NCI-H1436 treated with DMSO at 0.1 percent for 48 hours (cell line): ENCODE measurements at places on chromosomes 4 and X.
A peak's percentile ranks its signal among the peaks of the same experiment; 100 is the strongest.

- no peak for DNase-seq
These were observed 63.4 kb downstream of the DCUN1D4 start for GRCh38 chr4:51906167-51906958.

DNA sequence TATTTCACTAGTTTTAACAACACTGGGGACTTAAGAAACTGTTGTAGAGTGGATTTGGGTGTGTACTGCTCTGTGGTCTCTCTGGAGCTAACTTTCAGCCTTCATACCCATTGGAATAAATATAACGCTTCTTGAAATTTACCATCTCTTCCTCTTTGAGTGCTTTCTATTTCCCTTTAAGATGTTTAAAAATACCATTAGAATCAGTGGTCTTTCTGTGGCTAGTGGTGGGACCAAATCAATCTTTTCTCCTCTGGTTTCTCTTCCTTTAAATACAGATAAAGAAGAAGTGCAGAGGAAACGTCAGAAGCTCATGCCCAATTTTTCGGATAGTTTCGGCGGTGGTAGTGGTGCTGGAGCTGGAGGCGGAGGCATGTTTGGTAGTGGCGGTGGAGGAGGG, 92.0 kb downstream of the NFKB1 start:
- no peak for DNase-seq

DNA sequence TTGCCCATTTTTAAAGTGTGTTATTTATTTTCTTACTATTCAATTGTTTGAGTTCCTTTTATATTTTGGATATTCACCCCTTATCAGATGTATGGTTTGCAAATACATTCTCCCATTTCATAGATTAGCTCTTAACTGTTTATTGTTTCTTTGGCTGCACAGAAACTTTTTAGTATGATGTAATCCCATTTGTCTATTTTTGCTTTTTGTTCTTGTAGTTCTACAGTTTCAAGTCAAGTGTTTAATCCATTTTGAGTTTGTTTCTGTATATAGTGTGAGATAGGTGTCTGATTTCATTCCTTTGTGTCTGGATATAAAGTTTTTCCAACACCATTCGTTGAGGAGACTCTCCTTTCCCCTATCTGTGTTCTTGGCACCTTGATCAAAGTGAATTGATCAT, 97.4 kb upstream of the CAMK2D start:
- DNase-seq: no peak

DNA sequence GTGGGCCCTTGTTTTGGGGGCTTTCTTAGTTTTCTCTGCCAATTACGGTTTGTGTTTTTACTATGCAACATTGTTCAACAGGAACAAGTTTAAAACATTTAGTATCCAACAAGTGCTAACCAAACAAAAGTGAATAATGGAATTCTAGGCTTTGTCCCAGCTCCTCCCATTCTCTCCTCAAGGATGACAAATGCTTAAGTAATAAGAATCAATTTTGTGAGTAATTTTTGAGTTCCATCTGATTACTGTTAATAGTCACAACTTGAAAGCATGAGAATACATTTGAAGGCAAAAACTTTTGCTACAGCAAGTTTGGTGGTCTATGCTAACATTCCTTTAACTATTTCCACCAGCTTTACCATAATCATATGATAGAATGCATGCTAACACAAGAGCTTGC, 78.1 kb upstream of the HPGD start:
- DNase-seq: no peak

DNA sequence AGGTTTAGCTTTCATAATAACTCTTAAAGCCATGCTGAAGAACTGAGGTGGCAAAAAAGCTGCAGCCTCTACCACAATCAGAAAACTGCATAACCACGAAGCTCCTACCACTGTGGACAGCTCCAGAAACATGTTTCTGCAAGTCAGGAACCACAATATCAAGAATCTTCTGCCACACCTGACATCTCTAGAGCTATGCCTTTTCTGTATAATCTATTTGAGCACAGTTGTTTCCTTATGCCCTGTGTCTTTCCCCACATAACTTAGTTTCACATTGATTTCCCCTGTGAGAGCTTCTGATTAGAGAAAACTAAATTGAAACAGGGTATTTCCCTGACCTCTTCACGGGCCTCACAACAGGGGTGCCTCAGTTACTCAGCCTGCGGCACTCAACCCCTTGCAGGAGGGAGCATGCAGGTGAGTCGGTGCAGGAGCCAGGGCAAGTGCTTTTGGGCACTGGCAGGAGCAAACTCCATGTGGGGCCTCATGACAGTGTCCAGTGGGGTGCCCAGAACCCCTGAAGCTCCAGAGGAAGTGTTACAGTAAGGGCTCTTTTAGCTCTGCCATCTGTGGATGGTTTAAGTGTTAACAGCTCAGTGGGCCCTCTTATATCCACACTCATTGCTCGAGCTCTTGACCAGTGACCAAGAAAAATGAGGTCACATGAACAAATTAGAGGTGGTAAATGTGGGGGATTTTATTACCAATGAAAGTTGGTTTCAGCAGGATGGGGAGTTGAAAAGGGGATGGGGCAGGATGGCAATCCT, 132.8 kb upstream of the BMP3 start:
- no peak for DNase-seq

GRCh38 chr4:1331591-1332353, 15.2 kb upstream of the UVSSA start:
- no peak for DNase-seq

DNA sequence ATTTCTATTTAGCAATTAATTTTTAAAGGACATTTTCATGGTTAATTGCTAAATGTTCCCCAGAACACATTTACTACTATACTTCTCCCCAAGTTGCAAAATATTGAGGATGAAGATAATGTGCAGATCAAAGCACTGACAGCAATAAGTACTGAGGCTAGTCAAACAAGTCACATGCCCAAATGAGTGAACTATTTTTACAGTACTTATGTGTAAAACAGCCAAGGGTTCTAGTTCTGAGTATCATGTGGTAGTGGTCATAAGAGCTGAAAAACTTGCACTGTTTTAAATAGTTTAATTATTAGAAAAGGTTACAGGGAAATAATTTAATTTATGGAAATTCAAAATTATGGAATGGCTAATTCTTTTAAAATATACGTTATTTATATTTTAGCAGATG, 3.8 kb downstream of the GALNTL6 start:
- no peak for DNase-seq

DNA sequence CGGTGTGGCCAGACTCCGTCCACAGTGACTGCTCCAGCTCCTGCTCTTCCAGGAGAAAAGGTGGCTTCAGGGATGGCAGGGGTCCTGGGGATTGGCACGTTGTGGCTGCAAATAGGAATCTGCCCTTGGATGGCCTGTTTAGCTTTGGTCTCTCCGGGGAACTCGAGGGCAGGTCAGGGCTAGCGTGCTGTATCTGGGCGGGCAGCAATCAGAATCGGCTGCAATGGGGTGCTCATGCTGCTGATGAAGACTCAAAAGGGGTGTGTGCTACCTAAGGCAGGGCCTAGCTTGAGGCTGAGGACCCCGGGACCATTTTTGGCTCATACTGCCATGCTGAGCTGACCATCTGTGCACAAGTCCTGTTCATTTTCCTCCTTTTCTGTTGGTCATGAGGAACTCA, 51.3 kb downstream of the RGS12 start:
- DNase-seq: no peak

DNA sequence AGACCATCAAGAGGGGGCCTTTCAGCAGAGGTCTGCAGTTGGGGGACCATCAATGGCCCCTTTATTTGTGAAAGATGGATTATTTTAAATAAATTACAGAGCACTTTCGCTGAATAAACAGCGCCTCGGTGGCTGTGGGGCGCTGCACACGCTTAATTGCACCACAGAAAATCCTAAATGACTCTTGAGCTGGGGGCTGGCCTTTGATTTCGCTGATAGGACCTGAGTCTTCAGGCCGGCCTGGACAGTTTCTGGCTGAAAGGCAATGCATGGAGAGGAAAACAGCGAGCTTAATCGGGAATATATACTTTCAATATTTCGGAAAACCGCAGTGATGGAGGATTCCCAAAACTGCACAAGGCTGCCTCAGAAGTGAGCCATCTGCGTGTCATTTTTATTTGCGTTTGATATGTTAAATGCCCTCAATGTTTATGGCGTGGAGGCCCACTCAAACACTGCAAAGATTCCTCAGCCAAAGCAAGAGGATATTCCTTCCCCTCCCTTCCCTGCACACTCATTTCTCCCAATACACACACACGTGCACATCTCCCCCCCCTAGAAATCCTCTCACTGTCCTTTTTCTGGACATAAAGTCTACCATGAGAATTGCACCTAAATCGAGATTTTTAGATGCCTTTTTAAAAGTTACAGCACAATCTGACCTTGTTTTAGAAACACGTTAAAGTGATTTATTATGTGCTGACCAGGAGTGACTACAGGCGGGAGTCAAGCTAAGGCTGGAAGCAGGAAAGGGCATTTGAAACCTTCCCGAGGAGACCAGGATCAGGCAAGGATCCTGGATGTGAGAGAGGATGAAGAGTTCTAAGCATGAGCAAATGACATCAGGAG, 340.7 kb downstream of the RAB28 start:
- DNase-seq: no peak

- peak; percentile 87 for DNase-seq
These were observed 83.8 kb upstream of the MAML3 start for GRCh38 chr4:140237616-140238350.

- DNase-seq: no peak
These were observed 87.2 kb downstream of the IQCM start for GRCh38 chr4:149728444-149728843.

DNA sequence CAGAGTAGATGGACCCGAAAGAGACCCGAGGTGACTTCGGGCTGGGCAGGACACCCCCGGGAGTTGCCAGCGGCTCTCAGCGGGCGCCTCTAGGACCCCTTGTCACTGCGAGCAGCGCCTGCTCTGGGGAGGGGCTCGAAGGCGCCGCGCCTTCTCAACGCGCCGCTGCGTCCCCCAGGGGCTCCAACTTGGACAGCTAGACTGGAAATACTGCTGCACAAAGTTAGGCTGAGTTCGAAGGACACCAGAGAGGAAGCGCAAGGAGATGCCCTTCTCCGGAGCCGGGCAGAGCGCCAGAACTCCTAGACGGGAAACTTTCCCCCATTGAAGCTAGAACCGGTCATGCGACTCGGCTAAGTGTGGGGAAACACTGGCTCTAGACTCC, 493 bp upstream of the KCNIP4 start:
- DNase-seq: no peak

DNA sequence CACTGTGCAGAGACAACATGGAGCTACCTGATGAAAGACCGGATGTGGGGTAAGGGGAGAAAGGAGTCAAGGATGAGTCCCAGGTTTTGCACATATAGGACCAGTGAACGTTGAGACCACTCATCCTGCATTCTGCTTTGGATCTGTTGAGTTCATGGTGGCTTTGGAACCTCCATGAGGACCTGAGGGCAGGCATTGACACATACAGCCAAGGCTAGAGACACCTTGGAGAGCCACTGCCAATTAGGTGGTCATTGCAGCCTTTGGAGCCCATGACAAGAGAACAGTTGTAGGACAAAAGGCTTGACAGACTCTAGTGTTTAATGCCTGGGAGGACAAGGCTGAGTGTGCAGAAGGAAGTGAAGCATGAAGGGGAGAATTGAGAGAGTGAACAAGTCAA, 87.9 kb downstream of the STK32B start:
- DNase-seq: no peak

DNA sequence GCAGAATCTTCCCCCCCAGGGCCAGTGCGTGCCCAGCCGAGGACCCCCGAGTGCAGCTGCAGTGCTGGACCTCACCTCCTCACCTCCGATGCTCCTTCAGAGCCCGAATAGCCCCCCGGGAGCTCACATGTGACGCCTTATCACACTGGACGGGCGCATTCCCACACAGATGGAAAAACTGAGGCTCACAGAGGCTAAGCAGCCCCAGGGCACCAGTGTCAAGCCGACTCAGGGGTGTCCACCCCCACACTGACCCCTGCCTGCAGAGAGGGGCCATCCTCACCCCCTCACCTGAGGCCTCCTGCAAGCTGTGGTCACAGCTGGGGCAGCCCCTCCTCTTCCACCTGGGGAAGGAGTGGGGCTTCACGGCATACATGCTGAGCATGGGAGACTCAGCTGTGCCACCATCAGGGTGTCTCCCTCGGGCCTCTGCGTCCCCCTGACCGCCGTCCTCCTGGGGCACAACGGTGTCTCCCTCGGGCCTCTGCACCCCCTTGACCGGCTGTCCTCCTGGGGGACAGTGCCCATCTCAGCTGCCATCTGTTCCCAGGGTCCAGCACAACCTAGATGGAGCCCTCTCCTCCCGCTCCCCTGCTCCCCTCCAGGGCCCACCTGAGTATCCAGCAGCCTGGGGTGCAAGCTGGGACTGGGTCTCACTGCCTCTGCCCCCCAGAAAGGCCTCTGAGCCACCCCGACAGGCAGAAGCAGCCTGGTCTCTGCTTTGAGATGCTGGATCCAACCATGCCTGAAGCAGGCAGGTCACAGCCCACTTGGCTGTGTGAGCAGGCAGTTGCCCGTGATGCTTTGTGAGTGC, 85.3 kb upstream of the NKX1-1 start:
- DNase-seq: no peak

GRCh38 chr4:138190452-138190858, 51.7 kb downstream of the SLC7A11 start:
- DNase-seq: no peak

DNA sequence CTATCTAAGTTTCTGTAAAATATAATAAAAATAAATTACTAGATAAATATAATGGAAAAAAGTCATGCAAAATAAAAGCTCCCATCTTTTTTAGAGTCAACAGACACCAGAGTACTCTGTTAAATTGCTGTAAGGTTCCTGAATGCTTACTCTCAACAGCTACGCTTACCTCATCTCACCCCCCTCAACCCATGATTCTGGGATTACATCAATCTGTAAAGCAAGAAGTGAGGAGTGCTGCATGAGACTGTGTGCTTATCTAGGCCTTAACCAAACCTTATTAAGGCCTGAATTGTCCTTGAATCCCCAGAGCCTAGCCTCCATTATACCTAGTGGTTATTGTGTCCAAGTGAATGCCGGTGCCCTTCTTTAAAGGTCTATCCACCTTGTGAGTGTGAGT, 735.8 kb downstream of the RPA4 start:
- DNase-seq: peak; percentile 63

GRCh38 chr4:186722796-186723291, 812 bp downstream of the FAT1 start:
- DNase-seq: no peak

- DNase-seq: no peak
These were observed 14.7 kb upstream of the GSX2 start for GRCh38 chr4:54085284-54085683.

- no peak for DNase-seq
These were observed 23.0 kb upstream of the BCORL1 start for GRCh38 chrX:129959493-129959832.

DNA sequence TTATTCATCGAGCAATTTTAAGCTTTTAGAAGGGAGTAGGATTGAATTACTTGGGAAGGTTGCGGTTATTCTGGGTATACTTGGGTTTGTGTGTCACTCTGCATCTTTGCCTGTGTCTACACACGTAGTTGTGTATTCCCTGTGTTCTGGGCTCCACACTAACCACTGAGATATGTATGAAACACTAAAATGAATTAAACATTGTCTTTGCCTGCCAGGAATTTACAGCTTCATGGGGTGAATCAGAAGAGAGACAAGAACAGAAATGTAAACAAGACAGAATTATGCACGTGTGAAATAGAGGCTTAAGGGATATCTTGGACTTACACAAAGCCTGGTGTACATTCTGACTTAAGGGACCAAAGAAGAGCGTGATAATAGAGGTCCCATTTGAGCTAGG, 228.5 kb downstream of the AFF2 start:
- DNase-seq: no peak

GRCh38 chrX:108516184-108516583, 76.5 kb downstream of the COL4A5 start:
- no peak for DNase-seq

- no peak for DNase-seq
These were observed 53.1 kb upstream of the PLAC1 start for GRCh38 chrX:134711135-134711921.

GRCh38 chr4:68651932-68652331, 18.5 kb downstream of the UGT2B15 start:
- no peak for DNase-seq

- DNase-seq: no peak
These were observed 188.4 kb downstream of the PALLD start for GRCh38 chr4:168685136-168685809.
